Activated CD4-positive, alpha-beta T cell treated with anti-CD3 and anti-CD28 coated beads, Interleukin-2, amount 10 ng/mL, durations not matched to agents 7 days and 5 days (primary cell): ENCODE measurements at places on chromosomes 1 and 21.

GRCh38 chr1:206012086-206012859 lies 9.1 kb upstream of the RAB7B start:
- DNase-seq = peak; percentile 42

DNA sequence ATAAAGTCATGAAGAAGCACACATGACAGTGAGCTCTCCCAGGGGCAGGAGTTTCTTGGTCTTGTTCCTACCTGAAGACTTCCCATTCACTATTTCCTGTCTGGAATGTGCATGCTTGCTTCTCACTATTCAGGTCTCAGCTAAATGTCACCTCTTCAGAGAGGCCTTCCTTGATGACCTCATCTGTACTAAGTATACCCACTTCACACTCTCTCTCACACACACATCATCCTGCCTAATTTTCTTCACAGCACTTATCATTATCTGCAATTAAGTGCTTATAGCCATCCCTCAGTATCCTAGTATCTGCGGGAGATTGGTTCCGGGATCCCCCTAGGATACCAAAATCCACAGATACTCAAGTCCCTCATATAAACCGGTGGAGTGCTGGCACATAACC lies 146.4 kb upstream of the IVNS1ABP start:
- no peak for DNase-seq

DNA sequence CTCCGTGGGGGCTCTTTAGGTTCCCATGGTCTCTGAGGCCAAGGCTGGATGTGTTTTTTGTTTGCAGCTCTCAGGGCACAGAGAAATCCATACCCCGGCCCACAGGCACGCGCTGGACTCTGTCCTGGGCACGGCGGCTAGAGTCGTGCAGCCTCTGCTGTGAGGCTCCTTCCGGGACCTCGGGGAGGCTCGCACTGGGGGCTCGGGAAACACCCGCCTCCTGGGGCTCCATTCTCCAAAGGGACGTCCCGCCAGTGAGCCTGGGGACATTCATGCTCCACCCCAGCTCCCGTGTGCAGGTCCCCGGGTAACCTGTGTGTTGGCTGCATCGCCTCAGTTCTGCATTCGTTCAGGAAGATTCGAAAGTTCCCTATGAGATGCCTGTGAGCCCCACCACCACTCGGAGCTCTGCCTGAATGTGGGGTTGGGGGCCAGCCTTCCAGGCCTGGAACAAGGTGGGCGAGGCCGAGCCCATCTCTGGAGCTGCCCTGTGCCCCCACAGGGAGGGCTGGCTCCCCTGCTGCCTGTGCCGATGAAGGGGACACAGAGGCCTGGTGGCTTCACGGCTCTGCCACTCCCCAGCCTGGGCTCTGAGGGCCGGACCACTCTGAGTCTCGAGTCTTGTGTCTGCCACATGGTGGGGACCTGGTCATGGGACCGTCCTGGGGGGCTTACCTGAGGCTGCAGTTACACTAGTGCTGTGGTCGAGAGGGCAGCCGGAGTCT lies 182.0 kb upstream of the ARHGEF16 start:
- no peak for DNase-seq

GRCh38 chr1:202106340-202107254 lies 16.1 kb upstream of the GPR37L1 start:
- no peak for DNase-seq

DNA sequence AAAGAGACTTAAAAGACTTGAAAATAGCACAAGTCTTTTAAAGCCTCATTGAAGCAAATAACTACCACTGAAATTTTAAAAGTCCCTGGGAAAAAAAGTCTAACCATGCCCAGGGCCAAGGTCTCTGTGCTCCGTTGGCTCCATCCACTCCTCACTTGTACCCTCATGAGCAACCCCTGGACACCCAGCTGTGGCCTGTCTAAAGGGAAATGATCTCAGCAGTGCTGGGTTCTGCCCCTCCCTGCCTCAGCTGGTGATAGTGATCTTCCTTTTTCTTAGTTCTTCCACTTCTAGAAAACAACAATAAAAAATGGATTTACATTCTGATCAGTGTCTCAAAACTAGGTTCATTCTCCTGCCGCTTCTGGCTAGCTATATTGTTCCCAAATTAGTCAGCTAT lies 423.5 kb upstream of the ADAMTS5 start:
- no peak for DNase-seq

DNA sequence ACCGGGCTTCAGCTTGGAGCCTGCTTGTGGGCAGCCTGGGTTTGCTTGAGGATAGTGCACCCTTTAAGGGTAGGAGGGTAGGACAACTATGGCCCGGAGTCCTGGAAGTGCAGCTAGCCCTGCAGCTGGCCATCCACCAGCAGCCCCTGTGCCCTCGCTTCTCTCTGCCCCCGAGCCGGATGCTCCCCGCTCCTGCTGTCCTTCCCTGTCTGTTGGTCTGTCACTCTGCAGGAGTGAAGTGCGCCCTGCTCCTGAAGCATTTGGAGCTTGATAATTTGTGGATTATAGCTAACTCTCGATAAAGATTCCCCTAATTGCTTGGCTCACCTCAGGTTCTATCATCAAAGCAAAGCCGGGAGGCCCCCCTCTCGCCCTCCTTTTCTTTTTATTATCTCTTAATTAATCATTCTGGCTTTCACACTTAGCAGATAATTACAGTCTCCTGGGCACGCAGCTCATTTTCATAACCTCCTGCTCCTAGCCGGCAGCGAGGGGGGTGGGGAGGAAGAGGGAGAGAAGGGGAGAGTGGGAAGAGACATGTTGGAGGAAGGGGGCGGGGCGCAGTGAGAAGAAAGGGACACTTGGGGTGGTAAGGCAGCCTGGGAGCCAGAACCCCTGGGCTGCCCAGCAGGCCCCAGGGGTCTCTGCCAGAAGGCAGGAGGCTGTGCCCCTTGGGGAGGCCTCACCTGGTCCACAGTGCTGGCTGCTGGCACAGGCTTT lies 14.4 kb downstream of the KIRREL1 start:
- DNase-seq = no peak

DNA sequence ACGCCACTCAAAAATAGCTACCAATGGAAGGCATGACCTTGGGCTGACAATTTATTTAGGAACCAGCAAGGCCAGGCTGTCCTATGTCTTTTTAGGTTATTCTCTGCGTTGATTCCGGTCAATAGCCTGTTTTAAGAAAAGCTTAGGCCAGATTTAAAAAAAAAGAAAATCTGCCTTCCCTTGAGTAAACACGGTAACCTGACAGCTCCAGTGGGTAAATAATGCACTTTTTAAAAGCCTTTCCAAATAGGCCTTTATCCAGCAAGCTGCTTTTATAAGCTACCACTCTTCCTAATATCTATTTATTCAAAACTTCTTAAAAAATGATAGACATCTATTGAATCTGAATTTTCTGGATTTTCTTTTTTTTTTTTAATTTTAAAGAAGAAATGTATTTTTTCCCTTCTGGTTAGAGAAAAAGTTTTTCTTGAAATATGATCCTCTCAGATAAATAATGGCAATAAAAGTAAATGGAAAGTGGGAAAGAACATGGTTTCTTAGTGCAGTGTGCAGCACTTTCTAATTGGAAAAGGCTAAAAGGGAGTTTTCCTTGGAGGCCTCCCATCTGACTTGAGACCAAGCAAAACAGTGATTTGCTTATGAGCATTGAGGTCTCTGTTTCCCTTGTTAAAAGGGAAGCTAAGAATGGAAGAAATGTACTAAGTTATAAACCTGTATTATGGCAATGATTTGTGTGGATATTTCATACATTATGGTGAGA lies 281.0 kb upstream of the RUNX1 start:
- no peak for DNase-seq

DNA sequence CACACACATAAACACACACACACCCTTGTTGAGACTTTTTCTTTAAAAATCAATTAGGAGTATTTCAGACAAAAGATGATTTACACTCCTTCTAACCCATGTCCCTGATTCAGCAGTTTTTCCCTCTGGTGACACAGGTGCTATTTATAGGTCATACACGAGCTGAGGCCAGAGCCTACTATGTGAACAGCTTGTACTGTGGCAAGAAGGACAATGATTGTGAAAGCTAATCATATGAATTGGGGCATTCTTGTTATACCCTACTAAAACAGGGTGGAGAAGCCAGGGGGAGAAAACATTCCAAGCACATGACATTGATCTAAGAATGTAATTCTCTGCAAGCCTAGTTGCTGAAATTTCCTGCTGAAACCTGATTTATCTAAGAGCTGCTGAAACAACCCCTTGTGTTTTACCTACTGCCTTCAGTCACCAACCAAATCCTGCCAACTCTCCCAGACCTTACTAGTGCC lies 60.3 kb downstream of the XCL1 start:
- DNase-seq = no peak

GRCh38 chr1:3115275-3116149 lies 46.5 kb downstream of the PRDM16 start:
- no peak for DNase-seq

GRCh38 chr1:222095606-222096475 lies 354.0 kb upstream of the DUSP10 start:
- DNase-seq = peak; percentile 66

DNA sequence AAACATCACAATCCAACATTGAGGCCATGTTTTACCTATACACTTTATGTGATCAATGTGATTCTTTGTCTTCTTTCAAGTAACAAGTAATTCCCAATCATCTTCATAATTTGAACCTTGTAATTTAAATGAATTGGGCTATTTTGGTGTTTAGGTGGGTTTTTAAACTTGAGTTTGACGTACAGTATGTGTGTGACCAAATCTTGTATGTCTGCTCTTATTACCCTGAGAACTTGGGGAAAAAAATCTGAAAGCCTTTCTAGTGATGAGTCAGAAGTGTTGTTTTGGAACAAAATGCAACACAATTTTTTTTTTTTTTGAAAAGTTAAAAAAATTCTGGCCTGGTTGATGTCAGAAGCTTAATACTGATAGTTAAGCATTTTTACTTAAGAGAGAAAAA lies 68.5 kb downstream of the HHAT start:
- DNase-seq = no peak

DNA sequence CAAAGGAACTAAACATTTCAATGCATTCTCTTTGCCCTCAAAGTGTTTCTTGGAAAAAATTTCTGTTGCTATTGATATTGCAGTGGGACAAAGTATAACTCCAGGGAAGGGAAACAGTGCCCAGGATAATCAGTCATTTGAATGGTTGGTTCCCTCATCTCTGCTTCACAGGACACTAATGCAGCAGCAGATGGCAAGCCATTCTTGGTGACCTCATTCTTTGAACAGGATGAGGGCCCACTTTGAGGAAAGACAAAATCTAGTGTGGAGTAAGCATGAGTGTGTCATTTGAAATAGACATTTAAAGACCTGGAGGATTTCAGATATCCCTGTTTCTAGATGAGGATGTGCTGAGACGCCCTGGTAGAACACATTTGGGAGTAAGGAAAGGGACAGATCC lies 32.3 kb downstream of the CHRM3 start:
- DNase-seq = no peak

GRCh38 chr21:35234725-35235124 lies 185.6 kb upstream of the RUNX1 start:
- peak; percentile 19 for DNase-seq

GRCh38 chr1:86052948-86053698 lies 103.4 kb downstream of the COL24A1 start:
- DNase-seq = no peak

GRCh38 chr1:187787736-187788135 lies 959.0 kb downstream of the PLA2G4A start:
- no peak for DNase-seq

- DNase-seq = no peak
Measured at GRCh38 chr1:247421074-247421473, 5.1 kb downstream of the NLRP3 start.

GRCh38 chr1:31759298-31760023 lies 4.7 kb downstream of the ADGRB2 start:
- DNase-seq = no peak

DNA sequence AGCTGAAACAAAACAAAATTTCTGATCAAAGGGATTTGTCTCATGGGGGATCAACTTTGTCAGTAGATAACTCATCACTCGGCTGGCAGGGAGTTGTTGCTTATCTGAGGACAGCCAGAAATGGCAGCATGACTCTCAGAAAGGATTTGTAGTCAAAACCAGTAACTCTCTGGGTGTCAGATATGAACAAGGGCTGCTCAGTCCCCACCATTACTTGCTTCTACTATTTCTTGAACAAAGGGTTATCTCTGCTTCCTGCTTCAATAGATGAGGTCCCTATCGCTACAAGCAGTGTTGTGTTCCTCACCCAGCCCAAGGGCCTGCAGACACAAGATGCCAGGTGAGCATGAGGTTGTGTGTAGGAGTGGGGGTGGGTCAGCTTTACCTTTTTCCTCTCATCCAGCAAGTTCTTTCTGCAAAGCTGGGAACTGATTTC lies 116.2 kb downstream of the PTBP2 start:
- DNase-seq = no peak

DNA sequence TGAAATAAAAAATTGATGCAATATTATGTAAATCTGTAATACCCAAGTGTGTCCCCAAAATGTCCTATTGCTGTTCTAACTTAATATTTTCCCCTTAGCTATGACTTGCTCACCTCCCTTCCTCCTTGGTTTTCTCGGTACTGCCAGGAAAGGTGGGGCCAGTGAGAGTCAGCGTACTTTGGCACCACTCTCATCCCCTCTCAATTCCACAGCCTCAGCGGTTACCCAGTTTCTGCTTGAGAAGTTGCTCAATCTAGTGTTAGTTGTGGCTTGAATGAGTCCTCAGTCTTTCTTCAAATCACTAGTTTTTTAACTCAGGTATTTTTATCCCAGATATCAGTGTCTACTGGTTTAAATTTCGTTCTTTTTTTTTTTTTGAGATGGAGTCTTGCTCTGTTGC lies 32.3 kb downstream of the BCAS2 start:
- no peak for DNase-seq

- DNase-seq = peak; percentile 12
Measured at GRCh38 chr1:86018283-86018923, 138.2 kb downstream of the COL24A1 start.

DNA sequence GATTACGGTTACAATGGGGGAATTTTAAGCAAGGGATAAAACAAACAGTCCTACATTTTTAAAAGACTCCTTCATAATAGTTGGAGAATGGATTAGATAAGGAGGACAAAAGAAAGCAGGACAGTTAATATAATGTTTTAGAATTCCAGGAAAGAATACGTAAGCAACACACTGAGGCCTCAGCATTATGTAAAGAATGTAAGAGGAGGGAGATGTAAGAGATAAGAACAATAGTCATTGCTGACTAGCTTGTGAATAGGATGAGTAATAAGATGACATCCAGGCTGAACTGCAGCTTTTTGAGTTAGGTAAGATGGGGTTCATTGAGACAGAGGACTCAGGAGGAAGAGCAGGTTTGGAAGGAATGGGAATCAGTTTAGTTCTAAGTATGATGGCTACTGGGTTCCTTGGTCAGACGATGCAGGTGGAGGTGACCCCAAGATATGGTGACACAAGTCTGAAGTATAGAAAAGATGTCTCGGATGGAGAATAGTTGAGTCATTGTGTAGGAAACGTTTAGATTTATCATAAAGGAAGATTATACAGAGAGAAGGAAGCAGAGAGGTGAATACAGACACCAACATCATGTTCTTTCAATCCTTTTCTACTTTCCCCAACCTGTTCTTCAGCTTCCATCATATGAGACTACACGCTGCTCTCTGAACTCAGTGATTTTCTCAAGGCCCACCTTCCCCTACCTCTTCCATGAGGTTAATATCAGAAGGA lies 372.8 kb downstream of the PTBP2 start:
- no peak for DNase-seq

- no peak for DNase-seq
Measured at GRCh38 chr1:14140831-14141401, 440.9 kb downstream of the PRDM2 start.

- no peak for DNase-seq
Measured at GRCh38 chr1:205505076-205505729, 734 bp downstream of the CDK18 start.
